ENCODE measurements at places on chromosomes 7 and 10.
A peak's percentile ranks its signal among the peaks of the same experiment; 100 is the strongest.

- no peak for DNase-seq
Measured at GRCh38 chr10:91210014-91210413, 10.4 kb upstream of the PCGF5 start.

- DNase-seq, result no peak
Measured at GRCh38 chr7:84912993-84913635, 273.7 kb downstream of the SEMA3D start.

- no peak for DNase-seq
Measured at GRCh38 chr7:34752929-34753328, 94.9 kb downstream of the NPSR1 start.

GRCh38 chr7:40400525-40400924 lies 265.7 kb downstream of the SUGCT start:
- no peak for DNase-seq

DNA sequence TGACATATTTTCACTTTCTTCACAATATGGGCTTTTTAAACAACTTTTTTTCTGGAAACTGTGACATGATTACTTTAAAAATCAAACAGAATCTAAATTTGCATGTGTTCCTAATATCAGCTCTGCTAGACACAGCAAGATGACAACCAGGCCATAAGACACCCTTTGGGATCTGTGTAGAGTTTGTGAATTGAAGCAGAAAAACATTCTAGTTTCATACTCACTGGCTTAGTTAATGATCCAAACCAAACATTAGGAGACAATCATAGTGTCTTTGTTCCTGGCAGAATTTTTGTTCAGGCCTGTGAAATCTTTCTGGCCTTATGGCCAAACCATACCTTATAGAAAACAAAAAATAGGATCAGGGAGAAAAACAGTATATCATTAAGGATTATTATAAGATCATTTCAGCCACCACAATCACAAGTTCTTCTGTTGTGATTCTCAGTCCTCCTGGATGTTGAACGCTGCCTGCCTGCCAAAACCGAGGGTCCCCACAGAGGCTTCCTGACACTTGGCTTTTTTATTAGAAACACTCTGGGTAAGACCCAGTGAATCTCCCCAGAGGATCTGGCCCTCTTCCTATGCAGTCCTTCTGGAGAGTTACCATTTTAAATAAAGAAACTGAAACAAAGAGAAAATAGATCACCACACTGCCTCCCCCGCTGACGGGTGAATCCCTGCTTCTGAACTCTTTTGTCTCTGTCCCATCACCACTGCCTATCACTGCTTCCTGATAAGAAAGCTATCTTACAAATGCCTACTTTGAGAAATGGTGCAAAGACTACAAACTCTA lies 79.2 kb upstream of the PPP1R3C start:
- no peak for DNase-seq

- DNase-seq, result no peak
Measured at GRCh38 chr10:9608602-9609001, 1409.1 kb upstream of the CELF2 start.

GRCh38 chr10:123142701-123143161 lies 5.2 kb upstream of the HMX2 start:
- no peak for DNase-seq

GRCh38 chr7:106190589-106191330 lies 78.6 kb upstream of the SYPL1 start:
- no peak for DNase-seq

GRCh38 chr10:69051710-69052487 lies 36.0 kb upstream of the SRGN start:
- DNase-seq, result peak; percentile 59

DNA sequence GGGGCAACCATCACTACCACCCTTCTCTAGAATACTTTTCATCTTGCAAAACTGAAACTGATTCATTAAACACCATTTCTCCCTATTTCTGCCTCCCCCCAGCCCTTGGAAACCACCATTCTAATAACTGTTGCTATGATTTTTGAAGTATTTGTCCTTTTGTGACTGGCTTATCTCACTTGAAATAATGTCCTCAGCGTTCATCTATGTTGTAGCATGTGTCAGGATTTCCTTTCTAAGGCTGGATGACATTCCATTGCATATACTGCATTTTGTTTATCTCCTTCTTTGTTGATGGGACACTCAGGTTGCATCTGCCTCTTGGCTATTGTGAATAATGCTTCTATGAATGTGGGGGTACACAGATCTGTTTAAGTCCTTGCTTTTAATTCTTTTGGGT lies 327.6 kb upstream of the ZNF32 start:
- no peak for DNase-seq

DNA sequence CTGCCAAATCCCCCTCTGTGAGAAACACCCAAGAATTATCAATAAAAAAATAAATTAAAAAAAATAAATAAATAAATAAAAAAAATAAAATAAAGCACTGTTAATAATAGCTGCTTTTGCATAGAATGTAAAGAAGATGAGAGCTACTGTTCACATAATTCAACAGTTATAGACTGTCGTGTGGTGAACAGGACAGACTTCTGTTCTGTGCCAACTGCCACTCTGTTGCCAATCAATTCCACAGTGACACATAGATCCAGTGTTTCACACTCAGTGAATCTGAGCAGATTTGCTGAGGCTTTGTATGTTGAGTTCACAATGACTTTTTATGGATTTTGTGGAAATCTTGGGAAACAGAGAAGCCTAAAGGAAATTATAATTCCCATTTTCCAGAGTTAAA lies 14.9 kb downstream of the ARHGAP19 start:
- DNase-seq, result no peak

DNA sequence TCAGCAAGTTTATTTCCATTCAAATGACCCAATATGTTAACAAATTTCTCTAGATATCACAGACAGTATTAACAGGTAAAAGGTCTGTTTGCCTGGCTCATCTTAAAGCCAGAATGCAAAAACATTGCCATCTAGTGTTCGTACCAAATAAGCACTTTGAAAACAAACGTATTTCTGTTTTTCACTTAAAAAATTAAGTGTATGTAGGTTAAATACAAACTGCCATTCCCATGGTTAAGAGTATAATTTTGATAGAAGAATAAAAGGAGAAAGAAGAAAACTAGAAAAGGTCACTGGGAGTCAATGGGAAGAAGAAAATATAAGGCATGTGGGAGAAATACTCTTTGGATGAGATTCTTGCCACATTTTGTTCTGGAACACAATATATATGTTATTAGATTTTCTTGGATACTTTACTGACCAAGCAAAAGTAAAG lies 51.0 kb downstream of the ORC5 start:
- no peak for DNase-seq

DNA sequence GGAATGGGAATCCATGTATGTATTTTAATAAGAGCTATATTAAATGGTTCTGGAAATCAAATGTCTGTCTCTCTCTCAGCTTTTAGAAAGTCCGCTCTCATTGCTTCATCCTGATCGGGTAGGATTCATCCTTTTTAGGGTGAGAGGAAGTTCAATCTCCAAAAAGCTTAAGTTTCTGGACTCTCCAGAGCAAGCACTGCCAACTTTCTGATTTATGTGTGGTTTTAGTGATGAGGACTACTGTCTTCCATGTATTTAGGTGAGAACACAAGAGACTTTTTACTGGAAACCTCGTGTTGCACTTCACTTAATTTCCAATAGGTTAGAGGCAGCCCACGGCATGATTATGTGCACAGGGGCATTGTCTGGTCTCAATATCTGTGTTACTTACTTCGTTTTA lies 267.9 kb downstream of the SUGCT start:
- DNase-seq, result no peak

- DNase-seq, result no peak
Measured at GRCh38 chr10:28986117-28986792, 302.6 kb upstream of the LYZL1 start.

DNA sequence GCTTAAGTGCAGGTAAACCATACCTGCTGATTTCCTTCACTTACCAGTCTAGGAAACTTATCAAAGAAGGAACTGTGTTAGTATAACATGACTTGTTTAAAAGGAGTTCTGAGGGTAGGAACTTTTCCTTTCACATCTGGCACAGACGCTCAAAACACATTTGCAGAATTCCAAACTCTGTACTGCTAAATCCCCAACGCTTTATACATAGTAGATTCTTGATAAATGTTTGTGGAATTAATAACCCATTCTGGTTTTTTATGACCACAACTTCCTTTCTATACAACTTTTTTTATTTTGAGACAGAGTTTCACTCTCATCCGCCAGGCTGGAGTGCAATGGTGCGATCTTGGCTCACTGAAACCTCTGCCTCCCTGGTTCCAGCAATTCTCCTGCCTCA lies 7.7 kb upstream of the TRUB1 start:
- DNase-seq, result no peak

DNA sequence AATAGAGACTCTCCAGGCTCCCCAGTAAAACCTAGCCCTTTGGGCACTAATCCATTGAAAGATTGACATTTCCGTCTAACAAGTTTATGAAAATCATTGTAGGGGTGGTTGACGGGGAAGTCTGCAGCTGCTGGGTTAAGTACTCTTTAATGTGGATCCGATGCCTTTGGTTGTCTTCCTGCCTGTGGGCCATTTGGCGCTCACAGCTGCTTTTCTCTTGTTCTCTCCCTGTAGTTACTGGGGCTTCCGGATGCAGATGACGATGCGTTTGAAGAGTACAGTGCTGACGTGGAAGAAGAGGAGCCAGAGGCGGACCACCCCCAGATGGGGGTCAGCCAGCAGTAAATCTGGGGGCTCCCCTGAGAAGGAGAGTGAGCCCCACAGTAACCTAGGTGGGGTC lies 22.4 kb downstream of the MTURN start:
- no peak for DNase-seq

- DNase-seq, result no peak
Measured at GRCh38 chr10:132117636-132118190, 52.0 kb downstream of the JAKMIP3 start.

DNA sequence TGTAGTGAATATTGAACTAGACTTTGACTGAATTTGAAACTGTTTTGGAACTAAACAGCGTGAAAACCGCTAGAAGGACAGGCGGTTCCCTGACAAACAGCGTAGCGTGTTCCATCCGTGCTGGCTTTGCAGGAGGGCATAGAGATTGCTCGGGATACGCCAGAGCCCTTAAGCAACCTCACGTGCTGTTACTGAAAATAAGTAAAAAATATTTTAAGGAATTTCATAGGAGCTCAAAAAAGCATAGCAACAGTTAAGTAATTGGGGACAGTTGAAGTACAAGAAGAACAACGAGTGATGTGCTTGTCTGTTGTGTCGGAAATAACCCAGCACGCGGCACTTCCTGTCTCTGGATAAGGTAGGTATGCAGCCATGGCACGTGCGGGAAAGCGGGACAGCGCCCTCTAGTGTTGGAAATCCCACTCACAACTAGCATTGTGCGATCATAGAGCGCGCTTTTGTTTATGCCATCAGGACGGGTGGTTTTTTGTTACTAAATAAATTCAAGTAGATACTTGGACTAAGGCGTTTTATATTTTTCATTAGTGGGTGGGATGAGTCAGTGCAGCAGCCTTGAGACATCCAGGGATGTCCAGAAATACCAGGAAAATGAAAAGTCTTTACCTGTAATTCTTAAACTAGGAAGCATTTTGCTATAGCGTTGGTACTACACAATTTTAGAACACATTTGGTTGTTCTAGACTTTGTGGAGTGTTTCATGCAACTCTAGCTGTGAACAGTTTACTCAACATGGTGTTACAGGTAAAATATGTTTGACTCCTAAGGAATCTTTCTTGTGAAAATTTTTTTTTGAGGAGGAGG lies 50.4 kb downstream of the DNAJB6 start:
- peak; percentile 77 for DNase-seq

GRCh38 chr7:19557726-19558465 lies 150.9 kb downstream of the POLR1F start:
- DNase-seq, result no peak

GRCh38 chr7:13259930-13260329 lies 572.5 kb downstream of the ARL4A start:
- no peak for DNase-seq

- no peak for DNase-seq
Measured at GRCh38 chr7:53302496-53303246, 267.2 kb downstream of the POM121L12 start.

GRCh38 chr10:71260622-71261325 lies 48.4 kb downstream of the UNC5B start:
- no peak for DNase-seq

Data from inflammatory macrophage (primary cell).